Activated CD4-positive, CD25-positive, alpha-beta regulatory T cell (primary cell): ENCODE measurements at places on chromosomes 3 and 15.

DNA sequence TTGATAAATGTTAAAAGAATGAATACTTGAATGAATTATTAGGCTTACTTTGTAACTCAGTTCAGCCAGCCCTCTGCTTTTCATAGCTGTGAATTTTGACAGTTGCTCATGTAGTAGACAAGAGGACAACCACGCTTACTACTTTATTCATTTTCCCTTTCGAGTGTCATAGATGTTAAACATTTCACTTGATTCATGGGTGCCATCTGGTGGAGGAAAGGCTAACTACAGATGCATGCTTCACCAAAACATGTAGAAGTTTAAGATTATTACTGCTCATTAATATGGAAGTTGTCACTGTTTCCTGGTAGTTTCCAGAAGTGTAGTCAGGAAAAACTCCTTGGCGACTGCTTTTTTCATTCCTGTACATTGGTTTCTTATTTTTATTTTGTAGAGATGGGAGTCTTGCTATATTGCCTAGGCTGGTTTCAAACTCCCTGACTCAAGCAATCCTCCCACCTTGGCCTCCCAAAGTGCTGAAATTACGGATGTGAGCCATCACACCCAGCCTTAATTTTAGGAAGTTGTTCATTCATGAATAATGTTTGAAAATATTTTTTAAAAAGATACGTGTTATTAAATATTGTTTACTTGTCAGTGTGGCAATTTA is 163.2 kb downstream of the B3GALNT1 start:
- DNase-seq, result no peak

- DNase-seq, result no peak
Measured at GRCh38 chr3:157088601-157089454, 71.1 kb downstream of the CCNL1 start.

DNA sequence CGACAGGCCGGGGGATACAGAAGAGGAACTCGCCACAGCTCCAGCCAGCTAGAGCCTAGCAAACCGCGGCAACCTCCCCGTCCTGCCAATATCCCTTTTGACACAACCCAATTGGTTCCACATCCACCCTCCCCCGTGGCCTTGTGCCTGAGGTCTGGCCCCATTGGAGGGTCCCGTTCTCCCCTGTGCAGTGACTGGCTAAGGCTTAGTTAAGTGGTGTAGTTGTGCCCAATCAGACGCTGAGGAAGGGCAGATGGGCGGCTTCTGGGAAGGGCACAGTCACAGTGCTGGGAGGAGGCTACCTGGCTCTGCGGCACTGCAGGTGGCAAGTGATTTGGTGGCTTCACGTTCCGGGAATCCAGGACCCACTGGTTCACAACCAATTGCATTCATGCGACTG is 78.6 kb downstream of the SNRK start:
- DNase-seq, result no peak

DNA sequence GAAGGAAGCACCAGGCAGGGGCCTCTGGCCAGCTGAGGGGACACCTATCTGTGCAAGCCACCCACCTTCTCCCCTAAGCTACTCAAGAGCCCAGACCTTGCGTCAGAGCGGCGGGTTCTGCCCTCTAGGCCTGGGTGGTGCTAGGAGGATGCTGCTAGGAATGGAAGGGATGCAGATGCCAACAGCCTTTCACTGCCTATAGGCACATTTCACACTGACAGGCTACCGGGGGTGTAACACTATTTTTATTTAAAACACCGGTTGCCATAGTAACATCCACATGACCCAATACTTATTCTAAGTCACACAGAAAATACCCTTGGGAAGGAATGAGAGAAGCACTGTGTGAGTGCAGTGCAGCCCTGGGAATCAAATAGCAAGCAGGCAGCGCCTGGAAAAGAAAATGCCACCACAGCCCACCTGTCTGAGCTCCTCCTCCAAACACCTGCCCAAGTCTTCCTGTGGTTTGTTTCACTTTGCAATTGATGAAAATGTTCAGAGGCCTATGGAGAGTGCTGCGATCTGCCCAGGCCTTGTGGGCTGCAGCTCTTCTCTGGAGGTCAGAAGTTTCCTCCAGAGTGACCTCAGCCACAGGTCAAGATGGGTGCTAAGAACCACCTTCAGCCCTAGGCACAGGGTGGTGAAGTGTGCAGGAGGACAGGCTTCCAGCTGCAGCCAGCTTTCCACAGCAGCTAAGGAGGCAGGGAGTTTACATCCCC is 113.5 kb upstream of the TOPAZ1 start:
- DNase-seq, result no peak

- no peak for DNase-seq
Measured at GRCh38 chr15:72751751-72752455, 31.7 kb downstream of the ADPGK start.

DNA sequence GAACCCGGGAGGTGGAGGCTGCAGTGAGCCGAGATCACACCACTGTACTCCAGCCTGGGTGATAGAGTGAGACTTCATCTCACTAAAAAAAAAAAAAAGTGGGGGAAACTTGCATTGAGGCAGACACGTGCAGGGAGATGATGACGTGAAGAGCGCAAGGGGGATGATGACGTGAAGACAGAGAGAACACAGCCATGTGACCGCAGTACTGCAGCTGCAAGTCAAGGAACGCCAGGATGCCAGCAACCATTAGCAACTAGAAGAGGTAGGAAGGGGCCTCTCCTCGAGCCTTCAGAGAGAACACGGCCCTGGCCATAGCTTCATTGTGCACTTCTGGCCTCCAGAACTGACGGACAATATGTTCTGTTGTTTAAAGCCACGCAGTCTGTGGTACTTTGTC is 28.3 kb downstream of the RFT1 start:
- no peak for DNase-seq

GRCh38 chr3:37660782-37661181 is 200.9 kb upstream of the CTDSPL start:
- no peak for DNase-seq

- no peak for DNase-seq
Measured at GRCh38 chr3:100471444-100471843, 21.0 kb upstream of the TMEM45A start.

GRCh38 chr3:181976526-181976925 is 264.8 kb downstream of the SOX2 start:
- DNase-seq, result no peak

GRCh38 chr15:68081869-68082505 is 27.9 kb downstream of the PIAS1 start:
- no peak for DNase-seq

DNA sequence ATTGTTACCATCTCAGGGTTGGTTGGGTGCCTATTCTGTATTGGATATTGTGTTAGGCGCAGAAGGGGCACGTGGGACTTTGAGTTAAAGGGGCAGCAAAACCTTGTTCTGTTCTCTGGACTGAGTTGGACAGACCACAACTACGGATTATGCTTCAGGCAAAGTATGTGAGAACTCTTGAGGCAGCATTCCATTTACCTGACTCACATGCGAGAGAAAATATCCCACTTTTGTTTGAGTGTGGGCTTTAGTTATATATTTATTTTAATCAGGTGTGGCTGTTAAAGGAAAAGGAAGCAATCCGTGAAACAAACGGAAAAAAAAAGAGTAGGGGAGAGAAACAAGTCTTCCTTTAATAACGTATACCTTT is 627 bp upstream of the PLS1 start:
- DNase-seq, result no peak

- no peak for DNase-seq
Measured at GRCh38 chr3:165406425-165406824, 210.2 kb upstream of the SLITRK3 start.

DNA sequence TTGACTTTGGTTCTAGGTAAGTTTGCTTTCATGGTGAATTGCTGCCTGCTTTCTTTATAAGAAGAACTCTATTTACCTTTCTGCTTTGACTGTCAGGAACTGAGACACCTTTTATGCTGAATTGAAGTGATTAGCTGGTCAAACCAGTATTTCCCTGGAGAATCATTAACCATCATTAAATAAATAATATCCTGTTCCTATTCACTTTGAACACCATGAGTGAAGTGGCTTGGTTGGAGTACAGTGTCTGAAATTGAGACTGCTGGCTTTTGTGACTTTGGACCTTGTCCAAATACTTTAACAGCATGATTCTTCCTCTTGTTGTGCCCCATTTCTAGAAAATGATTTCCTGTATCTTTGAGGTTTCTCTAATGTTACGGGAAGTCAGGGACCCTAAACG is 5.6 kb upstream of the TMEM62 start:
- no peak for DNase-seq
